ENCODE measurements at places on chromosomes 6 and 20.

DNA sequence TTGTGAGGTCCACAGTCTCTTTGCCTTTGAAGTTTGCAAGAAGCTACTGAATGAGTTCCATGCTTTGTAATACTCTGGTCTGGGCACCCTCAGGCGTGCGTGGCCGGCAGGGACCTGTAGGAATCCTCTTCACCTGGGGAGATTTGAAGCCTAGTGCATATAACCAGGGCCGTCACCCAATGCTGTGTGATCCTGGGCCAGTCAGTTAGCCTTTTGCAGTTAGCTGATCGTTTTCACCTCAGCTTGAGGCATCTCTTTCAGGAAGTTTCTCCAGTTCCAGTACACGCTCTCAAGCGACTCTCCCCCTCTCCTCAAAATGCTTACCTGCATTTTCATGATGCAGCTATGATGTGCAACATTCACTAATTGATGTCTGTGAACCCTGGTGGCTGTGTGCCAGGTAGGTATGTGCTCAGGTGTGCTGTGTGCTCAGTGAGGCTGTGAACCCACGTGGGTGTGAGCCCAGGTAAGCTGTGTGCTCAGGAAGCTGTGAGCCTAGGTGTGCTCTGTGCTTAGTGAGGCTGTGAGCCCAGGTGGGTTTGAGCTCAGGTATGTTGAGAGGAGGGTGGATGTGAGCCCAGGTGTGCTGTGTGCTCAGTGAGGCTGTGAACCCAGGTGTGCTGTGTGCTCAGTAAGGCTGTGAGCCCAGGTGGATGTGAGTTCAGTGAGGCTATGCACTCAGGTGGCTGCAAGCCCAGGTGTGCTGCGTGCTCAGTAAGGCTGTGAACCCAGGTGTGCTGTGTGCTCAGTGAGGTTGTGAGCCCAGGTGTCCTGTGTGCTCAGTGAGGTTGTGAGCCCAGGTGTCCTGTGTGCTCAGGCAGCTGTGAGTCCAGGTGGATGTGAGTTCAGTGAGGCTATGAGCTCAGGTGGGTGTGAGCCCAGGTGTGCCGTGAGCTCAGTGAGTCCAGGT is 120.4 kb downstream of the PHACTR3 start:
- DNase-seq, result no peak

DNA sequence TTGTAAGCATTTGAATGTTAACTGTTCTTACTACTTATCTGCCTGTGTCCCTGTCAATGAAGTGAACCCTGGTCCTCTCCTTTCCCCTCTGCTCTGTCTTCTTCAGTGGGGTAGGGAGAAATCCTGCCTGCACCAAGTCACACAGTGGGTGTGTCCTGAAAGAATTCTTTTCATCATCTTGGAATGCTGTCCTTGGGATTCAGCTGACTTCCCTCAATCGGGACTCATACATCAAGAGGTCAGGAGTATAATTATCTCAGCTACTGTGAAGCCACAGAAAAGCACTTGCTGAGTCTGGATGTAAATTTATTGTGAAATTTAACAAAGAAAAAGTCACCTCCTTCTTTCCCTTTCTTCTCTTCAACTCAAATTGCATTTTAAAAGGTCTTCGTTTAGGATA is 328.5 kb downstream of the SOX4 start:
- no peak for DNase-seq

DNA sequence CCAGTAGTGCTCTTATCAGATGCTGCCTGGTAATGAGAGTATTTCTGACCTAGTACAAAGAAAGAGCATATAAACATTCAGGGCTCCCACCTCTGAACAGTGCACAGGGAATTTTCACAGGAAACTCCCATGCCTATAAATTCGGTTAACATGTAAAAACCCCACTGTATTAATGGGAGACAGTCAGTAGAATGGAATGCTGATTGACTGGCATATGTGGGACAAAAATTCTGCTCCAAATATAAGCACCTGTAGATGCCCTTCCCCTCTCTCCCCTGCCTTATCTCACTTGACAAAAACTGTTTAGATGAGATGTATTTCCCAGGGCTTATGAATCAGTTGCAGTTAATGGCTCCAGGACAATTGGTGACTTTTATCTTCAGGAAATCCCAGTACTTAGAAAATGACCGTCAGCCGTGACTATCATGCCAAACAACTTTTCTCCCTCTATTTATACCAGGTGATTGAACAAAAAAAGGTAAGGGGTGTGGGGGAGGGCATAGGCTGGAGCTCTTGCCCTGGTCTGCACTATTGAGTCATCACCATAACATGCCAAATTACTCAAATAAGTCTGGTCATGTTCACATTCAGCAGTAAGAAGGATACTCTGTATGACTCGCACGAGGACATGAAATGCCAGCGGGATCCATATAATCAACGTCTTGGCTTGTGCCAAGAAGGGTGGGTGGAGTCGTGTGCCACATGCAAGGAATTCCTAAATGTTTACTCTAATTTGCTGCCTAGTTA is 176.4 kb upstream of the BMP2 start:
- no peak for DNase-seq

- no peak for DNase-seq
These were observed 73.7 kb downstream of the CDH4 start for GRCh38 chr20:61325718-61326117.

- DNase-seq, result no peak
These were observed 195.4 kb downstream of the HIVEP2 start for GRCh38 chr6:142749556-142749955.

DNA sequence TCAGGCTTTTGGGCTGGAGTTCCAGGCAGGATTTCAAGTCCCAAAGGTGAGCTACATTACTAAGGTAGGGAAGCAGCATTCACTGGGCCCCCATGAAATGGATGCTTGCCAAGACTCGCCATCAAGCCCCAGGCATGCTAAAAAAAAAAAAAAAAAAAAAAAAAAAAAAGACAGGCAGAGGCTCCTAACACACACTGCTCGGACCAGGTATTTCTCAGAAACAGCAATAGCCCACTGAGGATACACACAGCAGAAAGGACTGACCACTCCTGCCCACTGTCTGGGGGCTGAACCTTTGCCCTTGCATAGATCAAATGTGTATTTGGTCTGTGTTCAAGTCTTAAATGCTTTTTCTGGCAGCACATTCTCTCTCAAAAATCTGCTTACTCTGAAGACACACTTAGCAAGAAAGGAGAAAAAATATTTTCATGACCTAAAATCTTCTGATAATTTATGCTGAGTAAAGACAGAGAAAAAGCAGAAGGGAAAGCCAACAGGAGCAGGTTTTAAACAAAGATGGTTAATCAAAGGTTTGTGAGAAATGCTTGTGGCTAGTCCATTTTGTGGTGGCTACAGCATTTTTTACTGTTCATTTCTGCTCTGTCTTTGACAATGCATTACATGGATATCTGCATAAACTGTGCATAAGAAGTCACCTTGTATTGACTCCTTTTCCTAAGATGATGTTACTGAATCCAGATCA is 37.9 kb upstream of the BEND6 start:
- DNase-seq, result no peak

- DNase-seq, result no peak
These were observed 173.5 kb downstream of the COL9A1 start for GRCh38 chr6:70129341-70129740.

DNA sequence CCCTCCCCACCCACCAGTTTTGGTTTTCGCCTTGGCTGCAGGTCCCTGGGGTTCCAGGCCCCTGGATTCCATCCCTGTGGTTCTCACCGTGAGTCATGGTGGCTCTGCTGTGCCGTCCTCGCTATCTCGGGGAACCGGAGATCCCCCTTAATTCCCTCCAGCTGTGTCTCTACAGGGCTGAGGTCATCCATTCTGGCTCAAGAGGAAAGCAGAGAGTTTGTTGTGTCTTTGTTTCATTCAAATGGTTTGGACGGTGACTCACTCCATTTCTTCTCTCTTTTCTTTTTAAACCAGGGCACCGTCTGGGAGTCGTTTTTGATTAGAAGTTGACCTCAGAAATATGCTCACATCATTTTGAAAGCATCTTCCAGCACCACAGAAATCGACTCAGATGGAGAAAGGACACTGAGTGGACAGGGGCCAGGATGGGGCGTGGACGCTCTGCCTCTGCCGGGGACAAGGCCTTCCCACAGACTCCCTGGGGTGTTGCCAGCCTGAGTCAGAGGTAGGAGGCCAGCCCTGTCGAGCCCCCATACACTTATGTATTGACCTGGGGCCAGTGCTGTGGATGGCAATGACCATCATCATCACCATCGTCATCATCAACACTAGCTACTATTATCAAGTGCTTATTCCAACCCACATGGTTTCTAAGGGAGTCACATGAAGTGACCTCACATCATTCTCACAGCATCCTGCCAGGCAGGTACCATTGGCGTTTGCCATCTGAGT is 176.2 kb downstream of the NFATC2 start:
- DNase-seq, result no peak

- DNase-seq, result no peak
These were observed 699.6 kb downstream of the PHF3 start for GRCh38 chr6:64335195-64335594.

DNA sequence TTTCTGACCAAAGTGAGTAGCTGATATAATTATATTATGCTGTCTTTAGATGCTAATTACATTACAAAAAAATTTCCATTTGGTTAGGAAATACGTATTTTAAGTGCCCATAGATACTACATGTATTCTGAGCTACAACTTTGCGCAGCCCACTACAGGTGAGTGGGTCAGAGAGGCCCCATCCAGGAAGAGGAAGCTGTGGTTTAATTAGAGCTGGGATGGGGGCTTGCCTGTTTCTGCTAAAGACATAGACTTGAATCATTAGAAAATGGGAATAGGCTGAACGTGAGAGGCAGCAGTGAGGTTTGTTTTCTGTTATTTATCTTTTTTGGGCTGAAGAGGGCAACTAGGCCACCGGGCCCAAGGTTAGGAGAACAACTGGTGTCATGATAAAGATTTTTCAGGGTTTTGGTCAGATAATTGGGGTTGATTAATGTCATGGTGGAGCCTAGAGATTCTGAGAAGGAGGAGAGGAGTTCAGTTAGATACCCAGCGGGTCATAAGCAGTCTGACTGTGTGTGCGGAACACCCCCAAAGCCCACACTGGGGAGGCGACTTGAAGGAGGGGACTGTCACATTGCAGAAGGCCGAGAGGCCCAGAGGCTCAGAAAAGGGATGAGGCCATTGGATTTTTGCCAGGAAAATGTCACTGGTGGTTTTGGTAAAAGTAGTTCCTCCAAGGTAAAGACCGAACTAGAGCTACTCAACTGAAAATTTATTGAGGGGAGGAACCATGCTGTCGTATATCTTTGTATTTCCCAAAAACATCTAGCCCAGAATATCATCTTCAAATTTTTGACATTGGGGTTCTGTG is 14.5 kb upstream of the IRF4 start:
- no peak for DNase-seq

- DNase-seq, result no peak
These were observed 7.6 kb downstream of the PRND start for GRCh38 chr20:4729265-4729664.

DNA sequence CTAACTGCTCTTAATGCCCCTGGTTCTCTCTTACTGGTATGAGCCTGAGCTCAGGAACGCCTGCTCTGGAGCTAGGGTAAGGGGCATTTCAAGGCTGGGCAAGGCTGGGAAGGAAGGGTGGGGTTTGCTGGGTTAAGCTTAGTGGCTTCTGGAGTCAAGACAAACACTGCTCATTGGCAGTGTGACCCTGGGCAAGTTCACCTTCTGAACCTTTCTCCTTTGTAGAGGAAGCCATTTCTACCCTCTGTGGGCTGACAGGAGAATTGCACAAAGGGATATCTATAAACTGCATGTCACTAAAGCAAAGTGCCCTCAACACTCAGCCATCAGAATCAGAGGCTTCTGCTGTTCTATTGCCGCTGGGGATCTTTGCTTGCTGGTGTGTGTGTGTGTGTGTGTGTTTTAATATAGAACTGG is 20.3 kb upstream of the LRRN4 start:
- DNase-seq, result peak; percentile 31

DNA sequence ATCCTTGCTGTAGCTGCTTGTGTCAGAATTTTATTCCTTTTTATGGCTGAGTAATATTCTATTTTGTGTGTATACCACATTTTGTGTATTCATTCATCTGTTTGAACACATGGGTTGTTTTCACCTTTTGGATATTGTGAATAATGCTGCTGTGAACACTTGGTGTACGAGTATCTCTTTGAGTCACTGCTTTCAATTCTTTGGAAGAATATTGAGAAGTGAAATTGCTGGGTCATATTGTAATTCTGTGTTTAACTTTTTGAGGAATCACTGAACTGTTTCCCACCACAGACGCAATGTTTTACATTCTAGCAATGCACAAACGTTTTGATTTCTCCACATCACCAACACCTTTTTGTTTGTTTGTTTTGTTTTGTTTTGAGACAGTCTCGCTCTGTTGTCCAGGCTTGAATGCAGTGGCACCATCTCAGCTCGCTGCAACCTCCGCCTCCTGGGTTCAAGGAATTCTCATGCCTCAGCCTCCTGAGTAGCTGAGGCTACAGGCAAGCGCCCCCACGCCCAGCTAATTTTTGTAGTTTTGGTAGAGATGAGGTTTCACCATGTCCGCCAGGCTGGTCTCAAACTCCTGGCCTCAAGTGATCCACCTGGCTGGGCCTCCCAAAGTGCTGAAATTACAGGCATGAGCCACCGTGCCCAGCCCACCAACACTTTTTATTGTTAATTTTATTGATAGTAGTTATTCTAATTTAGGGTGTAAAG is 21.7 kb downstream of the CPXM1 start:
- DNase-seq, result no peak

GRCh38 chr6:135215563-135215962 is 34.5 kb downstream of the MYB start:
- DNase-seq, result no peak

DNA sequence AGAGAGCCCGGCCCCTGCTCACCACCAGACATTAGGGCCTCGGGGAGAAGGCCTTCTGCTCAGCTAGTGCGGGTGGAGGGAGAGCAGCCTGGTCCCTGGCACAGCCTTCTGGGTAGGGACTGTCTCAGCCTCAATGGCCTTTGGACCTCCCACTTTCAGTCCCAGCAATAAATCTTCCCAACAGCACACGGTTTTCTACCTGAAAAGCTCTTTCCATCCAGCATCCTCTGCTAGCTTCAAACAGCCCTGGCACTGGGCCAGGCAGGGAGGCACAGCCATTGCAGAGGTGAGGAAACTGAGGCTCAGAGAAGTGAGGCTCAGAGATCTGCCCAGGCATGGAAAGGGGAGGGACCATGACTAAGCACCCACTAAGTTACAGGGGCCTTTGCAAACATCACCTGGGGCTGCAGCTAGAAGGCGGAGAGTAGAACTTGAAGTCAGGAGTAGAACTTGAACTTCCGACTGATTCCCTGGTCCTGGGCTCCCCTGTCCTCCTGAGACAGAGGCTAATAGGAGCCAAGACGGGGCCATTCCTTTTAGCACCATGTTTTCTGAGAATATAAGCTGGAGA is 43.9 kb upstream of the NOL4L start:
- DNase-seq, result no peak

- DNase-seq, result no peak
These were observed 84.8 kb upstream of the MPC1 start for GRCh38 chr6:166467436-166468000.

- DNase-seq, result no peak
These were observed 3.2 kb upstream of the PPP1R3G start for GRCh38 chr6:5081955-5082354.

- no peak for DNase-seq
These were observed 188.3 kb upstream of the ZFP64 start for GRCh38 chr20:52379723-52380336.

GRCh38 chr6:132209351-132209750 is 191.9 kb downstream of the MOXD1 start:
- DNase-seq, result no peak

Data from NCI-H510A (cell line).